ENCODE measurements at places on chromosomes 12 and 14.

- DNase-seq = no peak
These were observed 67.3 kb downstream of the DACT1 start for GRCh38 chr14:58705066-58705465.

- no peak for DNase-seq
These were observed at the start of gene FITM1 for GRCh38 chr14:24130380-24130716. TSS of gene FITM1 (plus strand) at chr14:24130659. CDS start at chr14:24131564, 905 bp downstream.

GRCh38 chr12:49545815-49546214, 7.0 kb downstream of the KCNH3 start:
- DNase-seq = no peak

- DNase-seq = no peak
These were observed 622.2 kb downstream of the AACS start for GRCh38 chr12:125687403-125687802.

GRCh38 chr12:117098361-117099217, 627 bp downstream of the TESC start:
- no peak for DNase-seq

DNA sequence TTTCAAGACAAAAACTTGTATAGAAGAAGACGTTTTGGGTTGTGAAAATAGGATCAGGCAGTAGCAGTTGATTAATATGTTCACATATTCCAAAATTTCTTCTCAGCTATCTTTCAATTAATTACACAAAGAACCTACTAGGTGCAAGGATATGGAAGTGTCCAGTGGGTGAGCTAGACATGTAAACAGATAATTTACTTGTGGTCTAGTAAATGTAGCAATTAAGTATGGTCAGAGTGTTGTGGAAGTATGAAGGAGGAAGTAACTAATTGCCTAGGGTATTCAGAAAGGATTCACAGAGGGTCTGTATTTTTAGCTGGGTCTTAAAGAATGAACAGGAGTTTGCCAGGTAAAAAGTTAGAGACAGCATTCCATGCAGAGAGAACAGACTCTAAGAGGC, 5.9 kb downstream of the GOLGA5 start:
- DNase-seq = no peak

GRCh38 chr12:109069307-109070271, 17.2 kb downstream of the USP30 start:
- DNase-seq = no peak

- no peak for DNase-seq
These were observed 185.3 kb upstream of the BCL2L14 start for GRCh38 chr12:11885261-11886038.

GRCh38 chr12:25957793-25958427, 572 bp upstream of the RASSF8 start:
- DNase-seq = no peak

DNA sequence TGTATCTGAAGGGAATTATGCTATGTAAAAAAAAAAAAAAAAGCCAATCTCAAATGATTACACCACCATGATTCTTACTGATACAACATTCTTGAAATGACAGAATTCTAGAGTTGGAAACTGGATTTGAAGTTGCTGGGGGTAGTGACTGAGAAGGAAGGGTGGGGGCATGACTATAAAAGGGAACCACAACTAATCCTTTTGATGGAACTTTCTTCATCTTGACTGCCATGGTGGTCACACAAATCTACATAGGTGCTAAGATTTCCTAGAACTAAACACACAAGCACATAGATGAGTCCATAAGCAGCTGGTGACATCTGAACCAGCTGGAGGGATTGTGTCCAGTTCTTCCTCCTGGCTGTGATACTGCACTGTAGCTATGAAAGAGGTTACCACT, 51.4 kb downstream of the CLMN start:
- DNase-seq = no peak

DNA sequence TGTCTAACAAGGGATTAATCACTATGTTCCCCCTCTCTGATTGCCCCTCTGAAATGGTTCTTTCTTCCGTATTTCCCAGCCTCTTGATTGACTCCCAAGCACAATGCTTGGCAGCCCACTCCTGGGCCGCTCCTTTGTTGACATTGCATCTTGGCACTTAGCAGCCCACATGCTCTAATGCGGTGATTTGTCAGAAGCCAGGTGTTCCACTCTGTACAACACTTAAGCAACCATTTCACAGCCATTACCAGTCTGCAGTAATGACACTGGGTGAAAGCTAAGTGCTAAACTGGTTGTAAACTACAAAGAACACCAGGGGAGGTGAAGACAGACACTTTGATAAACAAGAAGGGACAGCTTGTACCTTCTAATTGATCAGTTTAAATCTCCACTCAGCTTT, 353.5 kb downstream of the TMEM132D start:
- no peak for DNase-seq

GRCh38 chr12:123363390-123363739, 1.3 kb downstream of the SBNO1 start:
- DNase-seq = no peak

DNA sequence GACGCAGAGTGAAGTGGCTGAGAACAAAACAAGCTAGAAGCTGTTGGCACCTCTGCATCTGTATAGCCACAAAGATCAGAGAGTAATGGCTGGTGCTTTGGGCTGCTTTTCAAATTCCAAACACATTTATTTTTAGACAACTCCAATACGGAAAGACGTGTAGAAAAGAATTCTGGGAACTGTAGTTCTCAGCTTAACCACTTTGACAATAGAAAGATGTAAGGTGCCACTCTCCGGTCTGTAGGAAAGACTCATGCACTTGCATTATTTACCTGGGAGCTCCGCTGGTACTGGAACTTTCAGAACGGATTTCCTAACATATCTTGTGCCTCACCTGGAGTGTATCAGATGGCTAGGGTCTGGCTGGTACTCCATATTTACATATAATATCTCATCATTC, 1.8 kb upstream of the OR4K2 start:
- DNase-seq = no peak

DNA sequence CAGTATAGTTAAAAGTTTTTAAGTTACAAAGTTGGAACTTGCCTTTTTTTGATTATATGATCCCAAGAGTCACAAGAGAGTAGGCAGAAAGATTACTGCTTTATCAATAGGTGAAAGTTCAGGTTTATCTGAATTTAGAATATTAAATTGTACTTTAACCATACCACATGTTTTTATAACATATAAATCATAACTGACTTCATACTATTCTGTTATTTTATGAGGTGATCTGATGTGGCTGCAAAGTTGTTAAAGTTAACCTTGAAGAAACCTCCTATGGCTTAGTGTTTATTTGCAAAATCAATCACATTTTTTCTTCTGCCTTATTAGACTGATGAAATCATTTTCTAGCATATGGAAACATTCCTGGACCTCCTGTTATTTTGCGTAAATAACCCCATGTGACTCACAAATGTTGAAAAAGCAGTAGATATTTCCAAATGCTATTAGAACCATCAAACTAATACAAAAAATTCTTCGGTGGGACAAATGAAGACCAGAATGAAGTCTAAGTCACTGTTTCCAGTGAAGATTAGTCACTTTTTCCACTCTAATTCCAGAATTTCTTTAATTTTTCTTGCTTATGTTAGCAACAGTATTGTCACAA, 132.1 kb downstream of the RAD51B start:
- no peak for DNase-seq

- no peak for DNase-seq
These were observed 493.5 kb downstream of the NAV3 start for GRCh38 chr12:78324234-78324633.

Data from progenitor cell of endocrine pancreas (in vitro differentiated cells).